DMS53 (cell line): ENCODE measurements at places on chromosomes 7 and 10.
A peak's percentile ranks its signal among the peaks of the same experiment; 100 is the strongest.

DNA sequence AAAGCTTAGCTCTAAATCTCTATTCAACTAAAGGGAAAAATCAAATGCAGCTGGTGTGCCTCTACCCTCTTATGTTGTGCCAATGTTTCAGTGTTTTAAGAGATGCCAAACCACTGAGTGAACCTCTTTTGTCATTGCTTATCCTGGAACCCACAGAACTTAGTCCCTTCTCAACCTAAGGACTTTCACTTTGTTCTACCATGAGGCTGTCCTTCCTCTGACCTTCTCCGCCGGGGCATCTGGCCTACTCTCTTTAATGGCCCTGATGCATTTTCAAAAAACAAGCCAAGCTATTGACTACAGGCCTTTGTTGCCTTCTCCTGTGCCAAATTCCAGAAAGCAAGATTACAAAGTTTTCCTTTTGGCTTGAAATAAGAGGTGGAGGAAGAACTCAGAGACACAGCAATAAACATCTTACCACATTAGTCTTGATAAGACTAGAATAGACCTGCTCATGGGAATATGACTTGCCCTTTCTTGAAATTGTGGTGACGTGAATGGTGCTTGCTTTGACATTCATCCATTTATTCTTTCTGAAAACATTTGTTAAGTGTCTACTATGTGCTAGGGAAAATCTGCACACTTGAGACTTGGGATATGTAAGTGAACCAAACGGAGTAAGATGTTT lies 253.2 kb upstream of the SMIM30 start:
- DNase-seq = no peak

DNA sequence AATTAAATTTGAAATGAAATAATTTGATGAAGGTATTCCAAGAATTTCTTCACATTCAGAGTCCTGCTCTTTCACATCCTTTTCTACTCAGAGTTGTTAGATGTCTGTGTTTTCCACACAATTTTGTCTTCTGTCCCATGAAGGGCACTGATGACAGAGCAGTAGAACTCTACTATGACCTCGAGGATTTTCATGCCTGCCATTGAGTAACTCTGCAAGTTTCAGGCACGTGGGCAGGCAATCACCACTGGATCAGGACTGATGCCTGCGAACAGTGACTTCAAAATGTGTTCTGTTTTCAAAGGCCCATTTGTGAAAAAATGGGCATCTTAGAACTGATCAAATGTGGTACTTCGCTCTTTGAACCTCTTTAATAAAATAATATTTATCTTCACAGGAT lies 91.1 kb downstream of the CDK6 start:
- no peak for DNase-seq

- DNase-seq = no peak
Observed at GRCh38 chr10:109475711-109476421, 447.4 kb downstream of the XPNPEP1 start.

DNA sequence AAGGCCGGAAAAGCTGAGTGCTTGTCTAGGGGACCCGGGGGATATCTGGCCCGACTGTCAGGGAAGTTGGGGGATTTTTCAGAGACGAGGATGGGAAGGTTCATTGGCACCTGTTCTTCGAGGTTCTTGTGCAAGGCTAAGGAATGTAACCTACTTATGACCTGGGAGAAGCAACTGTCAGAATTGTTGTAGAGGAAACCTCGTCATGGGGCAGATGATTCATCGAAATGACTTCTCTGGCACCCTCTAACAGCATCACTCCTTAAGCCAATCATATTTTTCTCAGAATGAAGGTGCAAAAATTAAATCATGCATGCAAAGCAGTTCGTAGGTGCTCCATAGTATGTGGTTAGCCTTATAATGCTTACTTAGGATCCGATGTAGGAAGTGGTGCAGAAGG lies 58.6 kb downstream of the PLXDC2 start:
- no peak for DNase-seq

DNA sequence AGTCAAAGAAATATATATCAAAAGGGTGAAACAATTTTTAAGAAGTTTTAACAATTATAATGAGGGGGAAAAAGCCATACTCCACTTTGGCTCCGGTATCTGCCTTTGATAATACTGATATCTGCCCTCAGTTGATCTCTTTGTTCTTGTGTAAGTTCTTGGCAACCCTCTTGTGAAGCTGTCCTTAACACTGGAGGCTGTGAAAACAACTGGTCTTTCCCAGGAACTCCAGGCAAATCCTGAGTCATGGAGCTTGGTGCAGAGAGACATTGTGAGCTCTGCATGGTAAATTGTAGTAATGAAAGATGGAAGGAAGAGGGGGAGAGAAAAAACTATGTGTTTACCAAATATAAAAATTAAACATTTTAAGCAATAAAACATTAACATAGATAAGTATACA lies 11.9 kb upstream of the ERVW-1 start:
- no peak for DNase-seq

- DNase-seq = no peak
Observed at GRCh38 chr10:36117231-36117630, 475.1 kb upstream of the FZD8 start.

DNA sequence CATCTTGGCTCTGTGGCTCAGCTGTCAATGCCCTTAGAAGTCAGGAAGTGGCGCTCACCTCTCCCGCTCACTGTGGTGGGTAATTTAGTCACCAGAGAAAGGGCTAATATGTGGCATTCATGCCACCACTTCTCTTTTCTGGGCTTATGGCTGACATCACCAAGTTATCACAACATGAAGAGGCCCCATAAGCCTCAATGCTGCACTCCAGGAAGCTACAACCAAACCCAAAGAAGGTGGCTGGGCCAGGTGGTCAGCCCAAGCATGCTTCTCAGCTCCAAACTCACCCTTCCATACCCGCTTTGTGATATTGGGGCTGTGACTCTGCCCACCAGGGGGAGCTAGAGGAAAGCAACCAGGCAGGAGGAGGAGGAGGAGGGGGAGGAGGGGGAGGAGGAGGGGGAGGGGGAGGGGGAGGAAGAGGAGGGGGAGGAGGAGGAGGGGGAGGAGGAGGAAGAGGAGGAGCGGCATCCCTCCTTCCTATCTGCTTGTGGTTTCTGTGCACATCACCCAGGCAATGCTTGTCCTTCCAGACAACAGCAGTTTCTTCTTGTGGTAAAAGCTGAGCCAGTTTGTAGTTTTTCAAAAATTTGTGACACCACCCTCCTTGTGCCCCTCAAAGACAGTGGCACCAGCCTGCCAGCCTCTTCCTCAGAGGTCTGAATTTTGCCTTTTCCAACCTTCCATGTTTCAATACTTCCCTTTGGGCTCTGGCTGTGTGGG lies 42.1 kb downstream of the CYP26A1 start:
- DNase-seq = peak; percentile 84

DNA sequence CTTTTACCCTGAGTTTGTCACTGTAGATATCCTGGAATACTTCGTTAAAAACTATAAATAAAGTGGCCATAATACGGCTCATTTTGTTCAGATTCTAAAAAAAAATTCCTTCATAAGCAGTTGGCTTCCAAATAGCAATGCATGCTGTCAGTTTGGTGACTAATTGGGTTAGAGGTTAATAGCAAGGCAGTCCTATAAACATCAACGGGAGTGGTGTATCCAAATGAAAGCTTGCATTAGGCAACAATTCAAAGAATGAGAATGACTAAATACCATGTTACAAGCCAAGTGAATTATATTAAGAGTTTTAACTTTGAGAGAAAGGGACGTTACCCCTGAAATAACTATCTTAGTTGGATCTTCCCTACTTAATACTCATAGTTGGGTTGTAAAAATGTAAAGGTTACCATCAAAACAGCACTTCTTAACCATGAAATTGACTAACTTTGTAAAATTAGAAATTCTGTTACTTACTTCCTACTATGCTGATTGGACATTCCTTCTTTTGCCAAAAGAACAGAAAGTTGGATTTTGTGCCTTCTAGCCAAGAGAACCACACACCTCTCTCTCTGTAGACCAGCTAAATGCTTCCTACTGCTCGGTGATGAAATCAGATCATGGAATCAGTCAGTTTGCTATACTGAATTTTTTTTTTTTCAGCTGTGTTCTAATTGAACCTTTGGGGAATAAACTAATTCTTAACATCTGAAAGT lies 98.0 kb downstream of the KAT6B start:
- DNase-seq = no peak

- no peak for DNase-seq
Observed at GRCh38 chr10:35390843-35391152, 54.5 kb downstream of the CCNY start.

DNA sequence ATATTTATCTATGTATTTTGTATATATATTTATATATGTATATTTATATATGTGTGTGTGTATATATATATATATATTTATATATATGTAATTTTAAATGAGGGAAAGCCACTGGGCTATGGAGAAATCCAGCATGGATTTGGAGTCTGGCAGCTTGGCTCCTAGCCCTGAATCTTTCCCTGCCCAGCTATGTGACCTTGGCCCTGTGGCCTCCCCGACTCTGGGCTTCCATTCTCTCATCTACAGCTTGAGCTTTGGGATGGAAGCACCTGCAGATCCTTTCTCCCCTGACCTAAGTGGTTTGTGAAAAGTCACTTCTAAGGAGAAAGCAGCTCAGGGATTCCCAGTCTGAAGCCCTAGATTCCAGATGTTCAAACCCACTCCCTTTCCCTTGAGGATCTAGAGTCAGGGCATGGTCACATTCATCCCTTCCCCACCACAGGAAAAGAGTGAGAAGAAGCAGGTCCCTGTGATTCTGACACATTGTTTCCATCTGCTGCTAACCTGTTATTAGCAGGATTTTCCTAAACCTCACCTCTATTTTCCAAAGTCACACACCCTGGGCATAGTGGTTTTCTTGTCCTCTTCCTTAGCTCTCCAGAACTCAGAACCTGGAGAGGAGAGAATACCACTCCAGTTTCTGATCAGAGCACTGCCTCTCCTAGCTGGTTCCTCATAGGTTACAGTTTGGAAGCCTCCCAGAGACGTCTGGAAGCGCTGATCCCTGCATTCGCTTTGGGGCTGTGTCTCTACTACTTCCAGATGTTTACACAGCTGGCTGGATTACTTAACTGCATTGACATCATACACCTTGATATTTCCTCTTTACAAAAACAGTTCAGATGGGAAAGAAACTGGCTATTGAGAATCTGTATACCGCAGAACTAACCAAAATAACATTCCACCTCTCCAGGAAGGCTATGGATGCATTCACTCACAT lies 327.5 kb upstream of the ZMIZ1 start:
- DNase-seq = peak; percentile 80

GRCh38 chr10:83517456-83517855 lies 621.9 kb upstream of the GHITM start:
- DNase-seq = no peak

DNA sequence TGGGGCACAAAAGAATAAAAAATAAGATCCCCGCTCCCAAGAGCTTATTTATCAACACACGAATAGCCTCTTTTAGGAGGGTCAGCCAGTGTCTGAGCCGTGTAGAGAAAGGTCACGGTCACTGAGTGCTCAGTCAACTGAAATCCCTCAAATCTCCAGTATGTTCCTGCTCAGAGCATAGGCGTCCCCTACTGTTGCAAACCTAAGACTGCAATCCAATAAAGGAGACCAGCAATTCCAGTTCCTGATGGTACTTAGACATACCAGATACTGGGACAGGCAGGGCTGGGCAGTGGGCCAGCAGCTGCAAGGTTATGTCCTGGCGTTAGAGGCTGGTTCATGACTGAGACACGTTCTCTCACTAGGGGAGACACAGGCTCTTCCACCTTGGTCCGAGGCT lies 93.6 kb downstream of the CACNB2 start:
- peak; percentile 84 for DNase-seq

DNA sequence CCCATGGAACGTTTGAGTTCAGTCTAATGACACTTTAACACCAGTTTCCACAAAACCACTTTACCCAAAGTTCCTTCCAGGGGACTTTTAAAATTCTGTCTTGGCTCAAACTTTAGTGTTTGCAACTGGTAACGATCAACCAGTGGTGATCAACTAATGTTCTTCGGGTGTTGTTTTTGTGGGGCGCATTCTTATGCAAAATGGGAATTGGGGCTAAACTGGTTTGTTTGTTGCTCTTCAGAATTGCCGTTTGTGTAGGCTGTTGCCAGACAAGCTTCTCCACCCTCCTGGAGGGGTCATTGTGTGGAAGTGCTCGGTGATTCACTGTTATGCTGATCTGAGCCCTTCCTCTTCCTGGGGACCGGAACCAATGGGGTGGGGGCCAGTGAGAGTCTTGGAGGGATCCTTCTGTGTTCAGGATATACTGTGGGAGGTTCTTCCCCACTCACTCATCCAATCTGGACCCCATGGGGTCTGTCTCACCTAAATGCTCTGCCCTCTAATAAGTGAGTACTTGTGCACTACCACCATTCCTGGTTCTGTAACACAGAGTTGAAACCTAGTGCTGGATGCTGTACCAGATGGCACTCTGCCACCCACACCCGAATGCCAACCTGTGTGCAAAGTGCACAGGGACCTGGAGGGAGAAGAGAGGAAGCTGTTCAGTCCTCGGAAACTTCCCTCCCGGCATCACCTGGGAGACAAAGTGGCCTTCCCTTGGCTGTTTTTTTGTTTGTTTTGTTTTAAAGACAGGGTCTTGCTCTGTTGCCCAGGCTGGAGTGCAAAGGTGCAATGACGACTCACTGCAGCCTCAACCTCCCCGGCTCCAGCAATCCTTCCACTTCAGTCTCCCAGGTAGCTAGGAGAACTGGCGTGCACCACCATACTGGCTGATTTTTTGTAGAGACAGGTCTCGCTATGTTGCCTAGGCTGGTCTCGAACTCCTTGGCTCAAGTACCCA lies 2.1 kb downstream of the NFE2L3 start:
- no peak for DNase-seq

DNA sequence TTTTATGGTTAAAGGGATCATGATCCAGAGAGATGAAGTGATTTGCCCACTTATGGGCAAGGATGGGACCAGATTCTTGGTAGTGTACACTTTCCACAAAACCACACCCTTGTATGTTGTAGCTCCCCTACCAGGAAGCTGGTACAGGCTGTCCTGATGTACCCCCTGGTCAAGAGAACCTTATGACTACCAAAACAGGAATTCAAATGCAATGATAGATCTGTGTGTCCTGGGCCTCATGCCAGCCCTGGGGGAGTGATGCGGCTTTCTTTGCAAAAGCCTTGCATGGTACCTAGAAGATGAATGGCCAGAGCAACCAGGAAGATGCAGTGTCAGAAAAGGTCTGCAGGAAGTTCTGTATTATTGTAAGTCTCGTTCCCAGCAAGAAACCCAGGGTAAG lies 94.9 kb upstream of the AGK start:
- DNase-seq = no peak

GRCh38 chr7:72101444-72101843 lies 310.7 kb downstream of the CALN1 start:
- DNase-seq = no peak

DNA sequence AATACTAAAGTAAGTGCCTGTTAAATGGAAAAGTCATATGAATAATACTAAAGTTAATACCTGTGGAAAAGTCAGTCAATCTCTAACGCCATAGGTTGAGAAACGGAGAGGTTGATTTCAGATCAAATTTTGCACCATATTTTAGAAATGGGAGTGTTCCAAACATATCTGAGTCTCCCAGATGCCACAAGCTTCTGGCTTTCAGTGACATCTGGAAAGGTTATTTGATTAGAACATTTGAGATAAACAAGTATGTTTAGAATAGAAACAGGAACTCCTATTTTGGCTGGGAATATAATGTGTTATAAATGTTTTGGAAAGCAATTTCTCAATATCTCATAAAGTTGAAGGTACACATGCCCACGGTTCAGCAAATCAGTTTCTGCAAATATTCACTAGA lies 5.8 kb downstream of the MACC1 start:
- no peak for DNase-seq
